Activated CD4-positive, alpha-beta T cell treated with anti-CD3 and anti-CD28 coated beads, Interleukin-2, amount 50 U/mL, for 4 hours (primary cell): ENCODE measurements at places on chromosomes 6 and 20.

DNA sequence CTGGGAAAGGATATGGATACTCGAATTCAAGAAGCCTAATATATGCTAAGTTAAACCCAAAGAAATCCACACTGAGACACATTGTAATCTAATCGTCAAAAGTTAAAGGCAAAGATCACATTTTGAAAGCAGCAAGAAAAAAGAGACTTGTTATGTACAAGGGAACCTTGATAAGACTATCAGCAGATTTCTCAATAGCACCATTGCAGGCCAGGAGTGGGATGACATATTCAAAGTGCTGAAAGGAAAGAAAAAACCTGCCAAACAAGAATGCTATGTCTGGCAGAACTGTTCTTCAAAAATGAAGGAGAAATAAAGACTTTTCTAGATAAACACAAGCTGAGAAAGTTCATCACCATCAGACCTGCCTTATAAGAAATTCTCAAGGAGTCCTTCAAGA, 75.2 kb downstream of the COL21A1 start:
- no peak for DNase-seq

DNA sequence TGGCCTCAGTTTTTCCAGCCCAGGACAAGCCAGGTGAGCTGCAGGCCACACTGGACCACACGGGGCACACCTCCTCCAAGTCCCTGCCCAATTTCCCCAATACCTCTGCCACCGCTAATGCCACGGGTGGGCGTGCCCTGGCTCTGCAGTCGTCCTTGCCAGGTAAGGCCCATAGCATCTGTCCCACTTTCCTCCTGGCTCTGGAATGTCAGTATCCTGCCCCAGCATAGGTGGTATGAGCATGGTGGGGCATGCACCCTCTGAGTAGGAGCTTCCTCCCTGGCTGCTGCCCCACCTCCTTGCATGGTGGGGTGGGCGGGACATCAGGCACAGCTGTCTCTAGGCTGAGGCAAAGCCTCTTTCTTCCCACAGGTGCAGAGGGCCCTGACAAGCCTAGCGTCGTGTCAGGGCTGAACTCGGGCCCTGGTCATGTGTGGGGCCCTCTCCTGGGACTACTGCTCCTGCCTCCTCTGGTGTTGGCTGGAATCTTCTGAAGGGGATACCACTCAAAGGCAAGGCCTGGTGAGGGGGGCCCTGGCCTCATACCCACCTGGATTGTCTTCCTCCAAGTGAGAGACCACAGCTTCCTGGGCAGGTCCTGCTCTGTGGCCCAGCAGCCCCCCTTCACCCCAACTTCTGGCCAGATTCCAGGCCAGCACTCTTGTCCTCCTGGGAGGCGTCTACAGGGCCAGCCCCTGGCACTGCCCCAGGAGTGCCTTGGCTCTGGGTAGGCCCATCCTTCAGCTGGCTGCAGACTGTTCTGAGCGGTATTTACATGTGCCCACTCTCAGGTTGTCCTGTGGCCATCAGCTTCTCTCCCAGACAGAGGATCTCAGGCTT, 9.1 kb downstream of the PI16 start:
- DNase-seq = no peak

DNA sequence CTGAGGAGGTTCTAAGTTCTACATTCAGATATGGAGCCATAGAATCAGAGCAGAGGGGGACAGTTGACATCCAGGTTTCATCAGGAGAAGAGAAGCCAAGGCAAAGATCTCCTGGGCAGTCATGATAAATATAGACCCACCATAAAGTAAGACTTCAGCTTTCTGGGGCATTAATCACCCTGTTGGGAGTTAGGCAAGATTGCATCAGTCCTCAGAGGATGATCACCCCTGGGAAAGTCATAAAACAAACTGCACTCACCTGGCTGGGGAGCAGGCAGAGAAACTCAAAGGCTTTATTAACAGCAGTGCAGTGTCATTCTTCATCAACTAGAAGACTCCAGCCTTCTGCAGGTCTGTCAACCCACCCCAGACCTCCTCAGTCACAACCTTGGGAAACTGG, 301.3 kb upstream of the JARID2 start:
- no peak for DNase-seq

DNA sequence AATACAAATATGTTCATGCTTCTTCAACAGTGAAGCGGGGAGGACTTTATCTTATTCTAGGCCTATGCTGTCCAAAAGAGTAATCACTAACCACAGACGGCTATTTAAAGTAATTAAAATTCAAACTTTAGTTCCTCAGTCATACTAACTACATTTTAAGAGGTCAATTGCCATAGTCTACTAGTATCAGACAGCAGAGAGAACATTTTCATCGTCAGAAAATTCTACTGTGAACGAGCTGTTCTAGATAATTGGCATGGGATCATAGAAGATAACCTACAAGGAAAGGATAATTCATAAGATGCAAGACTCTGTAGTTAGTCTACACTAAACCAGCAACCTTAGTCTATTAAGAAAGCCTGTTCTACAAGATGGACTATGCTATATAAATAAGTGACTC, 44.4 kb downstream of the PRKN start:
- no peak for DNase-seq

GRCh38 chr20:54650052-54650719, 174.8 kb downstream of the DOK5 start:
- no peak for DNase-seq

- DNase-seq = no peak
These were observed 221.0 kb upstream of the PDE10A start for GRCh38 chr6:165883851-165884640.

DNA sequence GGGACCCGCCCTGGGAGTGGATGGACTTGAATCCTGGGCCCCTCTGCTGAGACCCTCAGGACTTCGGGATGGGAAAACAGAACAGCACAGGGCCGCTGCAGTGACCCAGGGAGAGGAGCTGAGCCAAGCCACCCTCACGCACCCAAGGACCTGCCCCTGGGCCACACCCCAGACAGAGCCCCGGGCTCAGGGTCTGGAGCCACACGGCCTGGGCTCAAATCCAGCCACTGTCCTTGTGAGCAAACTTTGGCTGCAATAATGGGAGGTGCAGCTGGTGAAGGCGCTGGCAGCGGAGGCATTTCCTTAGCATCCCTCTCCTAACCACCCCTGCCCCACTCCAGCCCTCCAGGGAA, 207.7 kb downstream of the PREX1 start:
- DNase-seq = no peak

DNA sequence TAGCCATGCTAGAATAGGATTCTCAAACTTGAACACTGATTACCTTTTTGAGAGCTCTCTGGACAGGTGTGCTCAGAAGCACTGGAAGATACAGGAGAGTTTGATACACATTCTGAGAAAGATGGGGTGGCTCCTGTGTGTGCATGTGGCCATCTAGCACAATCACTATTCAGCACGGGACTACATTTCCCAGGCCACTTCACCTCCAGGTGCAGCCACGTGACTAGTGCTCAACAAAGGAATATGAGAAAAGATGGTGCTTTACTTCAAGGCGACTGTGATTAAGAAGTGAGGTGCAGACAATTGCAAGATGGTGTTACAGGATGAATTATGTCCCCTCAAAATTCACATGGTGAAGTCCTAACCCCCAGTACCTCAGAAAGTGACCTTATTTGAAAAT, 103.8 kb downstream of the BACH2 start:
- DNase-seq = no peak

GRCh38 chr6:46637145-46637544, 15.5 kb downstream of the CYP39A1 start:
- DNase-seq = no peak

GRCh38 chr6:13334953-13335352, 6.6 kb upstream of the TBC1D7 start:
- DNase-seq = no peak

- DNase-seq = no peak
These were observed 207.4 kb downstream of the SOX4 start for GRCh38 chr6:21800948-21801438.

GRCh38 chr6:92559611-92560010, 859.7 kb downstream of the EPHA7 start:
- no peak for DNase-seq

DNA sequence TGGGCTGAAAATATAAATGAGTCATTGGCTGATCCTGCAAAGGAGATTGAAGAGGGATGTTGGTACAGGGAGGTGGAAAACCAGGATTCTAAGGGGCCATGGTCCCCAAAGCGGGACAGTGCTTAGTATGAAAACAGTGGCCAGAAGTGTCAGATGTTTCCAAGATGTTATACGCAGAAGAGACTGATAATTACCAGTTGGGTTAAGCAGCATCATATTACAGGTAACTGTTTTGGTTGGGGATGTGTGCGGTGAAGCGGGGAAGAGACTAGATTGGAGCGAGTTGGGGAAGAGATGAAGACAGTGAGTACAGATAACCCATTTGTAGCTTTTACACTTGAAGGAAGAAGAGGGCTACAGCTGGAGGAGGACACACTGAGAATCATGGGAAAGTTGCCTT, 80.8 kb downstream of the PLEKHG1 start:
- DNase-seq = no peak

- DNase-seq = no peak
These were observed 498.8 kb downstream of the CDKAL1 start for GRCh38 chr6:21033084-21033483.

- no peak for DNase-seq
These were observed 187.2 kb upstream of the SOX4 start for GRCh38 chr6:21406316-21406715.

DNA sequence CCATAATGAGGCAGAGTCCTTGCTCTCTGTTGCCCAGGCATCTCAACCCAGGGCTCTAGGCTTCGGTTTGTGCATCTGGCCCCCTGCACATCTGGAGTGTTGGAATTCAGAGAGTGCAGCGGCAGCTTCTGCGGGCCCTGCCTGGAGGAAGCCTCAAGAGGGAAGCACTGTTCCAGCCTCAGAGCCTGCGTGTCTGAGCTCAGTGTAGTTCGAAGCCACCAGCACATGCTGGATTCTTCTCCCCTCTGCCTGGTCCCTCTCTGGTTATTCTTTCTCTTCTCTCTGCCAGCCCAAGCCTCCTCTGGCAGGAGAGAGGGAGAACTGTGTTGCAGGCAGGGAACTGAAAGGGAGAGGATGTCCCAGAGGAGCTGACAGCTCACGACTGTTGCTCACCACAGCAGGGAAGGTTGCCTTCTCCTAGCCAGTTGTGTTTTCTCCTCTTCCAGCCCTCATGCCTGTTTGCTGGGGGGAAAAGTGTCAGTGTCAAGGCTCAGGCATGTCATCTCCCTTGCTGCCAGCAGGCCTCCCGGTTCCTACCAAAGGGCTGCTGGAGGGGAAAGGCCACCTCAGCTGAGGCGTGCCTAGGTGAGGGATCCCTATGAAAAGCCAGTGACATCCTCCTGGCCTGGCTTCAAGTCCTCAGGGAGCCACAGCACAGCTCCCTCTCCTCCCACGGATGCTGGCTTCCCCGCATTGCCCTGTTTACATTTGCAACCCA, 126.0 kb upstream of the LRFN2 start:
- DNase-seq = no peak

- DNase-seq = no peak
These were observed 49.3 kb downstream of the GPR63 start for GRCh38 chr6:96787846-96788580.

- DNase-seq = peak; percentile 29
These were observed 1.4 kb downstream of the MAPK13 start for GRCh38 chr6:36131511-36132245.

- peak; percentile 62 for DNase-seq
These were observed 16.1 kb upstream of the SERPINB1 start for GRCh38 chr6:2857580-2858337.

DNA sequence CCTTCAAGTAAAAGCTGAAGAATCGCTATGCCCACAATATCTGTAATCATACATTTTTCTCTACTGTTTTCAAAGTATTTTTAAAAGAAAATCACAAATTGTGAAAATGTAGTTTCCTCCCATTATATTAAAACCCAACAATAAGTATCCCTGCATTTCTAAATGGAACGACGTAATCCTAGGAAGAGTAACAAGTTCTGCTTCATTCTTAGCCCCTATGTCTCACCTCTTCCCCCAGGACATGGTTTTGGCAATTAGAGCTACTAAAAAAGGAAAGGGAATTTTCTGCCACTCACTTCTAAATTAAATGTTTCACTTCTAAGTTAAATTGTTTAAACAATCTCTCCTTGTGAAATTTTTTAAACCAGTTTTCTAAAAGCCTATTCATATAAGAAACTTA, 47.4 kb downstream of the TBPL1 start:
- no peak for DNase-seq

- DNase-seq = no peak
These were observed 110.4 kb upstream of the ARMC2 start for GRCh38 chr6:108737594-108738546.

DNA sequence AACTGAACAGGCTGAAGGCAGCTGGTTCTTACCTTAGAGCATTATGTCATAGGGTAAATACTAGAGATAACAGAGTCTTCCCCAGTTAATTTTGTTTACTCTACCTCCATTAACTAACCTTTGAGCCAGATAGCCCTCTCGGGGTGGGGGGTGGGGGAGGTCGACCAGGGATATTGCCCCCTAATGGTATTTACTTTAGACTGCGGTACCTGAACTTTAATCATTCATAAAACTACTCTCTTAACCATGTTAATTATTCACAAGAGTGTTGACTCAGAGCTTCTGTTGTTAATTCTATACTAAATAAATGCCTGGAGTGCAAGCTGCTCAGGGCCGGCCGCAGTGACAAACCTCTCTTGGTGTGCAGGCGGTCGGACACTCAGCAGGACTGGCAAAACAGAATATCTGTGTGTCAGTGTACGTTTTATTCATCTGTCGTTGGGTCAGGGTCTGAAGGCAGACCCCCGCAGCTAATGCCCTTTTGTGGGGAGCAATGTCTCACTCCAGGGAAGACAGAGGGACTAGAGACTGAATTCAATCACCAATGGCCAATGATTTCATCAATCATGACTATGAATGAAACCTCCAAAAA, 152.4 kb upstream of the COL21A1 start:
- DNase-seq = no peak

- DNase-seq = no peak
These were observed 274.8 kb upstream of the RGS17 start for GRCh38 chr6:153405931-153406330.

DNA sequence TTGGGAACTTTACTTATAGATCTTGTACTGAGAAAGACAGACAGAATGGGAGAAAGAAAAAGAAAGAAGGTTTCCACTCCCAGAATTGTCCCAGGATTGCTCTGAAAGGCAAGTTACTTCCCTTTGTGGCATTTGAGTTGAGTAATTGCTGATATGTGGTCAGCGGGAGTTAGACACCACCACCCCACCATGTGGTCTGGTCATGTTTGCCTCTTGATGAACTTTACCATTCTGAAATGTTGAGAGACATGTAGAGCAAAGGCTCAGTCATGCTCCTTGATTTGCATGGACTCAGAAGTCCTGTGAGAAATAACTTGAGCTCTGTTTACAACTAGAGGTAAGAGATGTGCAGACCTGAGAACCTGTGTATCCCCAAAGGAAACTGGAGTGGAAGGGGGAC, 17.1 kb downstream of the TCF21 start:
- DNase-seq = no peak
